ENCODE measurements at places on chromosomes 12 and 14.

- no peak for DNase-seq
Measured at GRCh38 chr14:20986811-20987210, 3.0 kb upstream of the METTL17 start.

DNA sequence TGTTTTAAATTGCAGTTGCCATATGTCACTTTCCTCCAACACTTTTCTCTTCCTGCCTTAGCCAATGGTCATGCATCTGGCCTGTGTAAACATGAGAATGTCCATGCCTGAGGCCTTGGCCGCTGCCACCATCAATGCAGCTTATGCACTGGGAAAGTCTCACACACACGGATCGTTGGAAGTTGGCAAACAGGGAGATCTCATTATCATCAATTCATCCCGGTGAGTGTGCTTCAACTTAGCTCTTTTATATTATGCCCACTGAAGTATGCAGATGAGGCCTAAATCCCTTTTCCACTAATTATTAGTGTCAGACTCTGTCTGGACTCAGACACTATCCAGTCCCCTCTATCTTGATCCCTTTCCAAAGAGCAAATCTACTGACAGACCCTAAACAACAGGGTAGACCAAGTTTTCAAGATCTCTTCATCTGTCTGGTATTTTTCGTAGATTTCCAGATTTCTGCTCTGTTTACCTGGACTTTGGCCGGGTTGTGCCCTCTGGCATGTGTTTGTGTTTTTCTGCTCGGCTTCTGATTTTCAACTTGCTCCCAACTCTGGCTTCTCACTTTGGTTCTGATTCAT lies 23.2 kb downstream of the AMDHD1 start:
- no peak for DNase-seq

DNA sequence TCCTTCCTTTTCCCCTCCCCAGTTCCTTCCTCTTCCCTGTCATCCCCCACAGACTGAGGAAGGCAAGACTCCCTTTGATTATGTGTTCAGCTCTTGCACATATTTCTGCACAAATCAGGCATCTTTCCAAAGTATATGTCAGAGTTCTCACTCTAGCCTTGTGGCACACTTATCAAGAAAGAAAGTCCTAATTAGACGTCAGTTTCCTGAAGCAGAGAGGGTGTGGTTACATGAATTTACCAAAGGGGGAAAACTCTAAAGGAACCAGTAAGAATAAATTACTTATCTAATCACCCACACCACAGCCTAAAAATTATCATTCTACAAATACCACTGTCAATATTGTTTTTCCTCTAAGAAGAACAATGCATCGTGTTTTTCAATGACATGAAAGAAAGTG lies 120.7 kb upstream of the GRIP1 start:
- DNase-seq: no peak

DNA sequence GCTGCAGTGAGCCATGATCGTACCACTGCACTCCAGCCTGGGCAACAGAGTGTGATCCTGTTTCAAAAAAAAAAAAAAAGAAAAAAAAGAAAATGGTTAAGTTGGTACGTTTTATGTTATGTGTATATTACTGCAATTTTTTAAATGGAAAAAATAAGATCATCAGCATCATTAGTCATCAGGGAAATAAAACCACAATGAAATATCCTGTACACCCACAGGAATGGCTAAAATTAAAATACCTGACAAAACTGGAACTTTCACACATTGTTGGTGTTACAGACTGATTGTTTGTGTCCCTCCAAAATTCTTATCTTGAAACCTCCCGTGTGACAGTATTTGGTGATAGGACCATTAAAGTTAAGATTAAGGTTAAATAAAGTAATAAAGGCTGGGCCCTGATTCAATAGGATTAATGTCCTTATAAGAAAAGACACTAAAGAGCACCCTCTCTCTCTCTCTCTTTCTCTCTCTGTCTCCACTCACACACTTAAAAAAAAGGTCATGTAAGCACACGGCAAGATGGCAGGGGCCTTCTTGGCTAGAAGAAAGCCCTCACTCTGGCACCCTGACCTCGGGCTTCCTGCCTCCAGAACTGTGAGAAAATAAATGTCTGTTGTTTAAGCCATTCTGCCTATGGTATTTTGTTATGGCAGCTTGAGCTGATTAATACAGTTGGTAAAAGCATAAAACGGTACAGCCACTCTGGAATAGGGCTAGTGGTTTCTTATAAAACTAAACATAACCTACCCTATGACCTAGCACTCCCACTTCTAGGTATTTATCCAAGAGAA lies 48.3 kb upstream of the ZFP36L1 start:
- DNase-seq: no peak

- DNase-seq: no peak
Measured at GRCh38 chr12:103673487-103673886, 86.4 kb downstream of the STAB2 start.

DNA sequence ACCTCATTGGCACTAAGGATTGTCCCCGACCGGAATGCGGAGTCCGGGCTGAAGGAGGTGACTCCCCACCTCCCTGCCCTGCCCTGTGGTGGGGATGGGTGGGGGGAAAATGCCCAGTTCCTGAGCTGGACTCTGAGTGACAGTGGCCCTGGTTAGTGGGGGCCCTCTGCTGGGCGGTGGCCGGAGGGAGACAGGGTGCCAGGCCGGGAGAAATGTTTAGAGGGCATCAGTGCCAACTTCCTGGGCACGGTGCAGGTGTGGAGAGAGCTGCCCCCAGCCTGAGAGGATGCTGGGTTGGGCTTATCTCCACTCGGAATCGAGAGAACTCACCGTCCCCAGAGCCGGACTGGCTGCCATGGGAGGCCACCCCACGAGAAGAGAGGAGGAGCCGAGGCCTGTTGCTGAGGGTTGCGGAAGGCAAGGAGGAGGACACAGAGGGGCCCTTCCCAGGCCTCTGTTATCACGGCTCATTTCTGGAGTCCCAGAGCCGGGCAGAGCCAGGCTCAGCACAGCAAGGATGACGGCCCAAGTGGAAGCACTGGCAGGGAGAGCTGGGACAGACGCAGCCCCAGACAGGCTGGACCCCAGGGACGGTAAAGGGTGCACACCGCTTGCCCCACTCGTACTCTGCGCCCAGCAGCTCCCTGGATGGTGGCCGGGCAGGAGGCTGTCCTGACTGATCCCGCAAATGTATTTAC lies 156.7 kb downstream of the KIF26A start:
- DNase-seq: no peak

- no peak for DNase-seq
Measured at GRCh38 chr12:108305991-108306501, 33.1 kb downstream of the CMKLR1 start.

GRCh38 chr12:84637926-84638325 lies 274.7 kb downstream of the SLC6A15 start:
- DNase-seq: no peak

DNA sequence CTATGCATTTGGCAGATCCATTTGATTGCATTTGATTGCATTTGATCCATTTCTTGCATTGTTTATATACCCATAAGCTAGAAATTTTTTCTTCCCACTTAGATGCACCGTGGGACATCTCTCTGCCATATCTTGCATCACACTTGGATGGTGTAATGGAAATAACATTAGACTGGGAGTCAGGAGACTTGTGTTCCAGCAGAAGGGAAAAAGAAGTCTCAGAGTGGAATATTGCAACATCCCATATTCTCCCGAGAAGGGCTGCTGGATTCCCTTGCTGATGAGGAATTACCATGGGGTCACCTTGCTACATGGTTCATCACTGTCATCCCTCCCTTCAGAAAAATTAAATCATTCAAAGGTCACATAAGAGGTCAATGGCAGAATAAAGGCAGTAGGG lies 78.1 kb downstream of the KSR2 start:
- no peak for DNase-seq

DNA sequence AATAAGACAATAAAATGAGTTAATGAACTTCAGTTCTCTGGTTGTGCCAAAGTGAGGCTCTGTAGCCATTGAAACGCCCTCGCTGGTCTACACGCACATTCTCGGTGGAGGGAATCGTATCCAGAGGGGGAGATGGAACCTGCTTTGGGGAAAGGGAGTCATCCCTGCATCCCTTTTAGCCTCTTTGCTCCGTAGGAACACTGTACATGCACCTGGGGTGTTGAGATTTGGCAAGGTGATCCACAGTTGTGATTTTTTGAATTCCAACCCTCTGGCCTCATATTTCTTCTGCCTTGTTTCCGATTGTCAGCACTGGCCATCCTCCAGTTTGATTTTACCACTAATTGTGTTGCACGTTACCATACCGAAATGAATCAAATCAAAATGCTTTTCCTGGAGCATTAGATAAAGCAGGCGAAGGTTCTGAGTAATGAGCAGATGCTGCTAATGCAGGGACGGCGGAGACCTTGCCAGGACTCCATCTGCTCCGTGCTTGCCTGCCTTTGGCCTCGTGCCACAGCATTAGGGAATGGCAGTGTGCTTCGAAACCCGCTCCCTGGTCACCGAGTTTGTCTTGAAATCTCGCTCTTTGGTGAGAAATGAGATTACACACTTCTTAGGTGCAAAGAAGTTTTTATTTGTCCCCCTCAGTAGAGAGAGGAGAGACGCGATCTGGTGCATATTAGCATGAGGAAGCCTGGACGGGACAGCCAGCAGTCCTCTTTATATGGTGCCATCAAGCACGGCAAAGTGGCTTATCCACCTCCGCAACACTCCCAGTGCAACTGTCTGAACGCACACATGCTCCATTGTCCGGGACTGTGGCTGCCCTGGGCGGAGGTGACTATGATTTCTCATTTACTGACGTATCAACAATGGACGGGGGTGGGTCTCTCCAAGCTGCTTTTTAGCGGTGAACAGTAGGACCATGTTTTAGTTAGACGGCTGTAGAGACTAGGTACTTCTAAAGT lies 59.1 kb downstream of the FBXW8 start:
- no peak for DNase-seq

DNA sequence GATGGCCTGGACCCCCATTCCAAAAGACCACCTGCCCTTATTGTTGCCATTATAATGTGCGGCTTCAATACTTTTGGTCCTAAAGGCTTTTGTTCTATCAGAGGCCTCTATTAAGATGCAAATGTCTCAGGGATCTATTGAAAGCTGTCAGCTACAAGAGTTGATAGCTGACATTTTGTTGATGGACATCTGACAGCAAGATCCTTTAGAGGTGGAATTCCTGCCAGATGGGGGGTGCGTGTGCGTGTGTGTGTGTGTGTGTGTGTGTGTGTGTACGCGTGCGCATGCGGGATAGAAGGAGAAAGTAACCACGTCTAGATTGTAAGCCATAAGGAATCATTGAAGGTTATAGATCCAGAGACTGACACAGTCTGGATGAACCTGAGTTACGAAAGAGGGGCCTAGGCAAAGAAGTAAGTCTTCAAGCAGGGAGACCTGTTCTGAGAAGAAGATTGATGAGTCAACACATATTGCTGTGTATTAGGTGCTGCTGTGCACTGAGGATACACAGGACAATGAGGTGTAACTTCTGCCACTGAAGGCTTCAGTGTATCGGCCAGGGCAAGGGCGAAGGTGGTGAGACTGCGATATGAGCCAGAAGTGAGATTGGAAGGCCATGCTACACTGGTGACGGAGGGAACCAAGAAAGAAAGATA lies 89.2 kb downstream of the PRMT8 start:
- DNase-seq: no peak

GRCh38 chr12:25574761-25575160 lies 21.7 kb upstream of the LMNTD1 start:
- no peak for DNase-seq

DNA sequence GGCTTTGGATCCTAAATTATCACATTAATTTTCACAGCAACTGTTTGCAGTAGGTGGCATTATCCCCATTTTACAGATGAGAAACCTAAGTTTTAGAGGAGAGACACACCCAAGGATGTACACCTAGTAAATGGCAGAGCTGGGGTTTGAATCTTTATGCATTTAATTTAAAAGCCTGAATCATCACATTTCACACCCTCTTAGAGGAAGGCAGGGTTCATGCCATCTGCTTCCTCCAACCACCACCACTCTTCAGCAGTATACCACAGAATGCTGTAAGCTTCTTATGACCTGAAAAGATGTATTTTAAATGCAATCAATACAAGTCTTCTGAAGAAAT lies 90.3 kb downstream of the CRADD start:
- DNase-seq: peak; percentile 74

DNA sequence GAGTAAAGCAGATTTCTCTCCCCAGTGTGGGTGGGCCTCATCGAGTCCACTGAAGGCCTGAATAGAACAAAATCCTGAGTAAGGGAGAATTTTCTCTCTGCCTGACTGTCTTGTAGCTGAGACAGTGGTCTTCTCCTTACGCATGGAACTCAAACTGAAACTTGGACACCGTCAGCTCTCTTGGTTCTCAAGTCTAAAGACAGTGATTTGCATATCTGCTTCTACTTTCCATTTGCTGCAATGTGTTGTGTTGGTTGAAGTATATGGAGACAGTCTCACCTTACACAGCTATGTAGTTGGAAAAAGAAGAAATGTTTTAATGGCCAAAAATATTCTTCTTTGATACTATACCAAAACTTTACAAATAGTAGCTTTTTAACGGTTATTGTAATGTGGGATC lies 160.2 kb upstream of the LMNTD1 start:
- DNase-seq: no peak
